ENCODE measurements at places on chromosomes 3 and 15. TPM values are rescaled to one million over a fixed set of nuclear protein-coding genes. Genes with fewer than 3 reads are reported as not detected.

Gene ACOX2
- total RNA-seq: 1.5 TPM

Gene TRPM1
- not detected for total RNA-seq

Gene INAFM2
- 24.1 TPM for total RNA-seq

Gene GRK7
- total RNA-seq: not detected

Gene MYL3
- total RNA-seq: not detected

Gene SPESP1
- 3.0 TPM for total RNA-seq

Gene FOXL2NB
- not detected for total RNA-seq

Gene CCR8
- total RNA-seq: not detected

Gene ACKR4
- 1.4 TPM for total RNA-seq

DNA sequence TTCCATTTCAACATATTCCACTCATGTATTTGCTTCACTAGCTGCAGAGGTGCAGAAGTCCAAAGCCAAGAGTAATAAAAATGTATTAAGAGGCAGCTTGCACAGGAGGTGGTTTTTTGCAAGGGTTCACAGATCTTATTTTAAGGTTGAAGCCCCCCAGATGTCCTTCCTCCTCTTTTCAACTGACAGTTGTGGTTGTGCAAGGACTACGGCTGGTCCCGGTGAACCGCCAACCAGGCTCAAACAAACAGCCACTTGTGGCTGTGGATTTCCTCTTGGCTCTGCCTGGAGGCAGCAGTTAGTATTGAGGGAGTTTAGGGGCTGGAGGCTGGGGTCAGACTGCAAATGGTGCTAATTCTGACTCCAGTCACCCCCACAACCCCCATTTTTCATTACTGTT lies 240.7 kb upstream of the TBC1D5 start:
- H3K27me3 ChIP-seq: no peaks in the 10 kb centered on the region
- H3K4me3 ChIP-seq: no peak overlapping the region
- no peak for DNase-seq
- H3K36me3 ChIP-seq: no peaks in the 10 kb centered on the region

- H3K36me3 ChIP-seq: no peaks in the 10 kb centered on the region
- H3K27me3 ChIP-seq: no peaks in the 10 kb centered on the region
- H3K4me1 ChIP-seq: peaks cover 25% of the 10 kb centered on the region
- H3K4me3 ChIP-seq: peak overlapping the region; percentile 92
- peak overlapping the region; percentile 89 for H3K27ac ChIP-seq
Observed at GRCh38 chr3:120448756-120449155, 2.0 kb downstream of the FSTL1 start.

GRCh38 chr15:58086491-58086890 lies 21.0 kb upstream of the ALDH1A2 start:
- no peaks in the 10 kb centered on the region for H3K27me3 ChIP-seq
- no peak overlapping the region for H3K4me3 ChIP-seq
- peak; percentile 36 for DNase-seq
- no peak overlapping the region for H3K27ac ChIP-seq
- H3K4me1 ChIP-seq: peaks cover 6% of the 10 kb centered on the region

DNA sequence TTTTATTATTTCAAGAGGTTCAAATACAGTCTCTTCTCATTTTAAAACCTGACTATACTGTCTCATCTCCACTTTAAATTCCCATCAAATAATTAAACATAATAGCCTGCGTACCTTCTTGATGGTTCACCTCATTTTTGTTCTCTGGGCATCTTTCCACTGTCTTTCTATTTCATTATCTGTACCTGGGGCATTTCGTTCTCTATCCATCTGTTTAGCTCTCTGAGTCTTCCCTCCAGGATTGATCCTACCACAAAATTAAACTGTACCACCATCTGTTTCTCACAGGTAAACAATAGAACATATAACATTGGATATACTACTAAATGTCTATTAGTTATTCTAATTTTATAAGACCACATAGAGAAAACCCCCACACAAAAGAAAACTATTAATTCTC lies 1331.4 kb downstream of the NSUN3 start:
- no peaks in the 10 kb centered on the region for H3K36me3 ChIP-seq
- no peak for DNase-seq
- no peaks in the 10 kb centered on the region for H3K4me1 ChIP-seq
- no peaks in the 10 kb centered on the region for H3K27me3 ChIP-seq

GRCh38 chr3:11552289-11553264 lies 91.1 kb downstream of the VGLL4 start:
- H3K4me1 ChIP-seq: peaks cover 27% of the 10 kb centered on the region
- H3K4me3 ChIP-seq: no peak overlapping the region
- no peak for DNase-seq

GRCh38 chr15:70025413-70026296 lies 72.1 kb downstream of the TLE3 start:
- no peak overlapping the region for H3K4me3 ChIP-seq
- DNase-seq: no peak
- H3K27ac ChIP-seq: no peak overlapping the region
- no peaks in the 10 kb centered on the region for H3K27me3 ChIP-seq
- H3K4me1 ChIP-seq: no peaks in the 10 kb centered on the region

- DNase-seq: no peak
- H3K4me1 ChIP-seq: no peaks in the 10 kb centered on the region
- no peak overlapping the region for H3K27ac ChIP-seq
- H3K36me3 ChIP-seq: no peaks in the 10 kb centered on the region
- no peaks in the 10 kb centered on the region for H3K27me3 ChIP-seq
Observed at GRCh38 chr3:137217733-137218132, 259.9 kb downstream of the IL20RB start.

GRCh38 chr15:39238443-39238842 lies 342.4 kb upstream of the THBS1 start:
- H3K27me3 ChIP-seq: no peaks in the 10 kb centered on the region
- no peak for DNase-seq
- no peak overlapping the region for H3K4me3 ChIP-seq
- no peaks in the 10 kb centered on the region for H3K36me3 ChIP-seq
- peaks cover 24% of the 10 kb centered on the region for H3K4me1 ChIP-seq

GRCh38 chr15:94097552-94097951 lies 133.8 kb upstream of the MCTP2 start:
- H3K4me1 ChIP-seq: no peaks in the 10 kb centered on the region
- H3K27me3 ChIP-seq: no peaks in the 10 kb centered on the region
- no peak overlapping the region for H3K4me3 ChIP-seq
- H3K27ac ChIP-seq: no peak overlapping the region
- no peaks in the 10 kb centered on the region for H3K36me3 ChIP-seq

DNA sequence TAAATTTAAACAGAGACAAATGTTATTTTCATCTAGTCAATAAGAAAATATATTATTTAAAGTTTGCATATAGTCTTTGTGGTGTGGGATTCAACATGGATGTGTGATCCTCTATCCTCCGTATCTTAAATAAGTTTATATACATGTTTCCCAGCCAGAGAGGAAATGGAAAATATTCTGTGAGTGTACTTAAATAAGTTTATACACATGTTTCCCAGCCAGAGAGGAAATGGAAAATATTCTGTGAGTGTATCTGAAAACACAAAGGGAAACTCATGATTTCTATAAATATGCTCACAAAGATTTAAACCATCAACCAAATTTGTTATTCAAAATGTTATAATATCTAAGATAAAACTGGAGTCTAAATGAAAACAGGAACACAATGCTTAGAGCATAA lies 110.0 kb upstream of the MELTF start:
- H3K27me3 ChIP-seq: no peaks in the 10 kb centered on the region
- peaks cover 8% of the 10 kb centered on the region for H3K36me3 ChIP-seq

GRCh38 chr3:52784021-52784621 lies 6.7 kb downstream of the ITIH1 start:
- DNase-seq: no peak
- H3K27me3 ChIP-seq: no peaks in the 10 kb centered on the region
- H3K36me3 ChIP-seq: no peaks in the 10 kb centered on the region
- no peak overlapping the region for H3K4me3 ChIP-seq
- H3K27ac ChIP-seq: no peak overlapping the region
- H3K4me1 ChIP-seq: no peaks in the 10 kb centered on the region

DNA sequence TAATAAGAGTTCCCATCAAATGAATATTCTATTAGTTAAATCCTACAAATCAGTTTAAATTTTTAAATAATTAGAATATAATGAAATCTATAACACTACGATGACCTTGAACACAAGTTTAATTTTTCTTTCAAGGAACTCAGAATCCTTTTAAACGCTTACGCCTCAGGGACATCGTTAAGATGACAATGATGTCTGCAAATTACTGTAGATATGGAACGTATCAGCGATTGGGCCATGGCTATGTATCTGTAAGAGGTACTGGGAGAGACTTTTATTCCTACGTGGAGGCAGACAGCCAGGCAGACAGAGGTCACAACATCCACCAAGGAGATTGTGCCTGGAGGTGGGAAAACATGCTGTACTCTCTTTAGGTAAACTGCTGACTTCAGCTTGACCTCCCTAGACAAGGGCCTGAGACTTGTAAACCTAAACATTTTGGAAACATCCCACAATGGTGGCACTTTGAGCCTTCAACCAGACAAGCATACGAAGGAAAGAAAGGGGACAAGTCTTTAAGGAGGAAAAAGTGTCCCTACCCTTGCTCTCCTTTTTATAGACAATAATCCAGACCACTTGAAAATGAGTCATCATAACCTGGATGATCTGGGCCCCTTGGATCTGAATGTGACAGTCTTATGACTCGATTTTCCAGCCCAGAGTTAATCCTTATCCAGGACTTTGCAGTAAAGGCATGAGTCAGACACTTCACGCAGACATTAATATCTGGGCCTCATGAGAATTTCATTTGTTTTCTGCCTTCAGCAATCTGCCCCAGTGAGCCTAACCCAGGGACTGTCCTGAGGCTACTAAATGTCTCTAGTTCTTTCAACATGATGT lies 6.8 kb upstream of the LDHAL6B start:
- H3K27me3 ChIP-seq: no peaks in the 10 kb centered on the region
- peaks cover 15% of the 10 kb centered on the region for H3K36me3 ChIP-seq
- peak; percentile 54 for DNase-seq

- H3K27me3 ChIP-seq: no peaks in the 10 kb centered on the region
- H3K27ac ChIP-seq: no peak overlapping the region
- no peaks in the 10 kb centered on the region for H3K4me1 ChIP-seq
- H3K36me3 ChIP-seq: no peaks in the 10 kb centered on the region
Observed at GRCh38 chr15:90982135-90982534, 12.2 kb downstream of the PRC1 start.

- peaks cover 3% of the 10 kb centered on the region for H3K27me3 ChIP-seq
- DNase-seq: peak; percentile 95
- no peak overlapping the region for H3K4me3 ChIP-seq
Observed at GRCh38 chr3:183122257-183122932, 23.1 kb upstream of the MCCC1 start.

DNA sequence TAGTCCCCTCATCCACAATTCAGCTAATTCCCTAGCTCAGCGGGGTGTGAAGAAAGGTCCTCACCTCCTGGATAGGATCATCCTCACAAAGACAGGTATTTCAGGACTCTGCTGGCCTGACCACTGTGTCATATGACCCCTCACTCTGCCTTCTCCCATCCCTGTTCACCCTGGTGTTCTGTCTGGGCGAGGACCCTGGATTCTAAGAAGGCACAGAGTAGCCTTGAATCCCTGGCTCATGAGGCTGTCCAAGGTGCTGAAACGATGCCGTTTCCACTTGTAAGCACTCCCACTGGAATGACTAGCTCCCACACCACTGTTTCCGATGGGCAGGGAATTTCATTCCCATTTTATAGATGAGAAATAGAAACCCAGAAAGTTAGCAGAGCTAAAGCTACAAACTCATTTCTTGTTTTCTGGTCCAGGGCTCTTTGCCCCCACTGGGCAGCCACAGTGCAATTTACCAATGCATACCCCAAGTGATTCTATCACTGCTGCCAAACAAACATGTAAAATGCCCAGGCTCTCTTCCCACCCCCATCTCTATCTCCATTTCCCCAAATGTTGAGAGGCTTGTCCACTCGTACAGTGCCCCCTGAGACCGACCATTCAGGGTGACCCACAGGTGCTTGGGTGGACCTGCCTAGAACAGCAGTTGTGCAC lies 83.2 kb downstream of the RAB11A start:
- peak; percentile 46 for DNase-seq
- H3K27me3 ChIP-seq: peaks cover 3% of the 10 kb centered on the region
- H3K4me3 ChIP-seq: no peak overlapping the region

GRCh38 chr3:64824394-64824909 lies 136.7 kb upstream of the ADAMTS9 start:
- peaks cover 7% of the 10 kb centered on the region for H3K4me1 ChIP-seq
- no peak overlapping the region for H3K27ac ChIP-seq
- peak; percentile 45 for DNase-seq
- H3K36me3 ChIP-seq: no peaks in the 10 kb centered on the region

DNA sequence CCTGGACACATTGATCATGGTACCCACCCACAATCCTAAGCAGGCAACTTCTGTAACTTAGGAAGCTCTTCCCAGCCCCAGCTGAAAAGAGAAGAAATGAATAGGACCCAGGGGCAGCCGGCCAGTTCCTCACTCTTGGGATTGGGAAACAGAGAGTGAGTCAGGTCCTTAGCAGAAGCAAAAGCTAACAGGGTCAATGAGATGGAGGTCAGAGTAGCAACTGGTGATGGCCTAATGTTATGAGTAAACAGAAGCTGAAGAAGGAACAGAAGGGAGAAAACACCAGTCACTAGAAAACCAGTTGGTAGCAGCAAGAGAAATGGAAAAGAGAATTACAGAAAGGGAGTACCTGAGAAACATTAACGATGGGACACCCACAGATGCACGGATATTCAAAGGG lies 20.0 kb downstream of the RIOX2 start:
- no peaks in the 10 kb centered on the region for H3K4me1 ChIP-seq
- H3K27ac ChIP-seq: no peak overlapping the region
- no peak overlapping the region for H3K4me3 ChIP-seq

DNA sequence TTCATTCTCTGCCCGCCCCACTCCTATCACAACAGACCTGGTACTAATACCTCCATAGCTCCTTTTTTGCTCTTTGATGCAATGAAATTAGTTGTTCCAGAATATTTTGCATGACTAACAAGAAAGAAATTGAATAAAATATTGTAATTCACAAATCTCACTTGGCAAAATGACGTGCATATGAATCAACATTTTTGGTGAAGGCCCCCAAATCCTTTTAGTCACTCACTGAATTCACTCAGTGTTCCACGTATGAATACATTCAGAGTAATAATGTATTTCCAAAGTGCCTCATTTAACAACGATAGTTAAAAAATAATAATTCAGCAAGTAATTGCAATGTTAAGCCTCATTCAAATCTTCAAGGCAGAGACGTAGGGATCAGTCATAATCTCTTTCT lies 148.6 kb upstream of the STRIT1 start:
- H3K4me1 ChIP-seq: no peaks in the 10 kb centered on the region
- no peak overlapping the region for H3K4me3 ChIP-seq
- H3K36me3 ChIP-seq: no peaks in the 10 kb centered on the region
- no peak for DNase-seq

DNA sequence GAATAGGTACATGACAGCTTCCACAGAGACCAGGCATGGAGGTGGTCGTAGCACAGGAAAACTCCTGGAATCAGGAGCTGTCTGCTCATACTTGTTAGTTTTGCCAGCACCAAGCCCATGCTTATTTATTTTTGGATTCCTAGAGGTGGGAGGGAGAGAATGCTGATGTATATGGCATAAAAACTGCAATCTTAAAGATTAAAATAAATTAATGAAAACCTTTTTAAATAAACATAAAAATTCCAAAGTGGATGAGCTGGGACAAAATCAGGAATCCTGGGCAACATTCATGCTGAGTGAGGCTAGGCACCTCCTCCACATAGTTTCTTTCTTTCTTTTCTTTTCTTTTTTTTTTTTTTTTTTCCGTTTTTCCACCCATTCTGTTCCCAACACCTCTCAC lies 14.3 kb upstream of the BCL6 start:
- no peaks in the 10 kb centered on the region for H3K4me1 ChIP-seq
- H3K27ac ChIP-seq: no peak overlapping the region
- DNase-seq: no peak
- no peak overlapping the region for H3K4me3 ChIP-seq
- H3K36me3 ChIP-seq: no peaks in the 10 kb centered on the region

- H3K27me3 ChIP-seq: no peaks in the 10 kb centered on the region
- H3K27ac ChIP-seq: no peak overlapping the region
- no peaks in the 10 kb centered on the region for H3K36me3 ChIP-seq
- no peaks in the 10 kb centered on the region for H3K4me1 ChIP-seq
- DNase-seq: no peak
Observed at GRCh38 chr15:67549736-67550135, 7.2 kb downstream of the MAP2K5 start.
